ENCODE measurements at places on chromosomes 2 and 18.

GRCh38 chr2:183511154-183511553 lies 386.9 kb downstream of the NUP35 start:
- no peak for DNase-seq

DNA sequence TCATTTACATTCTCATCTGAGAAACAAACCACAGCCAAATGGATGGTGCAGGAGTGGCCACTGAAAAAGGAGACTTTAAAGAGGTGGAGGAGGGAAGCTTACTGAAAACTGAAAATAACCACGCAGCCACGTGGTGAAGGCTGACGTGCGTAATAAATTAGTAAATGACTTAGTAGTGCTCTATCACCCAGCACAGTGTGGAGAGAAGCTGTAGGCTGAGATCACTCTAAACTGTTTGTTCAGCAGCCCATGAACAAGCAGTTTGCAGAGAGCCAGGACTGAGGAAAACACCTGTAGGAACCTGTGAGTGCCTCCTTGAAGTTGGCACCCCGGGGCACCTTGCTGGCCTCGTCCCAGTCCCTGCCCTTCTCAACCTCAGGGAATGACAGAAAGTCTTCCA lies 193.0 kb downstream of the TXNL1 start:
- DNase-seq, result no peak

DNA sequence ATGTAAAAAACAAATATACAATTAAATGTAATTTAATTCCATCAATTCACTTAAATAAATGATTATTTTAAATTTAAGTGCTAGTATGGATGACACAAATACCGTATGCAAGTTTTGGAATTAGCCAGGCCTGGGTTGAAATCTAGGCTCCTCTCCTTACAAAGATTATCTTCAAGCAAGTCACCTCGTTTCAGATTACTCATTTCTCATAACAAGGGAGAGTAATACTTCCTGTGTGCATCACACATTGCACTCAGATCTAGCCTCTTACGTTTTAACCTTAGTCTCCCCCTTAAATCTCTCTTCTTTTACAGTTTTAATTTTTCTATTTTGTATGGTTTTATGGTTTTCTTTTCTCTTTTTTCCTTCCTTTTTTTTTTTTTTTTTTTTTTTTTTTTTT lies 1475.9 kb upstream of the NXPH2 start:
- DNase-seq, result peak; percentile 1

DNA sequence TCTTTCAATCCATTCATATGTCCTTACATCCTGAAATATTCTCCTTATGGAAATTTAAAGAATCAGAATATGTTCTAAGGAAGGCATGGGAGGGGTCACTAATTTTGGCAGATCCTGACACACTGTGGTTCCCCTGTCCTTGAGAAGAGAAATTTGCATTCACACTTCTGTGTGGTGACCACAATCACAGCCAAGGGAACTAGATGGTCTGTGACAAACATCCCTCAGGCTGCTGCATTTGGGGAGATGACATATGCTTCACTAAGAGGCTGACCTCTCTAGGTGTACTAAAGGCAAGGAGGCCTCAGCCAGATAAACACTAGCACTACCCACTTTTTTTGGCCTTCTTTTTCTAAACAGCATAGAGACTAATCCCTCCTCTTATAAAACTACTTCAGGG lies 129.6 kb downstream of the MREG start:
- no peak for DNase-seq

- peak; percentile 66 for DNase-seq
These were observed 38.3 kb upstream of the WIPF1 start for GRCh38 chr2:174635776-174636404.

DNA sequence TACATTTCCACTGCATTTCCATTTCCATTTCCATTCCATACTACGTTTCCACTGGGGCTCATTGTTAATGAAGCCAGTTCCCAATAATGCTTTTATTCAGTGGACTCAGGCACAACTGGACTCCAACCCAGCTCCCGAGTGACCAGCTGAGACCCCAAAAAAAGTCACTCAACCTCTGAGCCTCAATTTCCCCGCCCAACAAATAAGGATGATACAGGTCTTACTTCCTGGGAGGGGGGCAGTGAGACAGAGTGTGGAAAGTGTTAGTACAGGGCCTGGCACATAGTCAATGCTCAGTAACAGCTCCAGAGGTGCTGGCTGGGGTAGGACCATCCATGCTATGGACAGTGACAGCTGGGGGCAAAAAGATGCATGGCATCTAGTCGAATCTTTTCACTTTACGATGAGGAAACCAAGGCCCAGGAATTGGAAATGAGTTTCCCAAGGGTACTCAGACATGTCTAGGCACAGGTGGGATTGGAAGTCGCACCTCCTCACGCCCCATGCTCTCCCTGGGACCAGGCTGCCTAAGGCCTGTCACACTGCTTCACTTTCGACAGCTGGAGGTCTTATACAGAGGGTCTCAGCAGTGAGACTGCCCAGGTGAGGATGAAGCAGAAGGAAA lies 226.5 kb downstream of the ANAPC1 start:
- DNase-seq, result no peak

- DNase-seq, result peak; percentile 93
These were observed 103.3 kb downstream of the CTAGE1 start for GRCh38 chr18:22314420-22314819.
